Lung (tissue), 17 donors: ENCODE measurements at places on chromosomes 3 and 15. TPM values are rescaled to one million over a fixed set of nuclear protein-coding genes. Genes with fewer than 3 reads are reported as not detected.

DNA sequence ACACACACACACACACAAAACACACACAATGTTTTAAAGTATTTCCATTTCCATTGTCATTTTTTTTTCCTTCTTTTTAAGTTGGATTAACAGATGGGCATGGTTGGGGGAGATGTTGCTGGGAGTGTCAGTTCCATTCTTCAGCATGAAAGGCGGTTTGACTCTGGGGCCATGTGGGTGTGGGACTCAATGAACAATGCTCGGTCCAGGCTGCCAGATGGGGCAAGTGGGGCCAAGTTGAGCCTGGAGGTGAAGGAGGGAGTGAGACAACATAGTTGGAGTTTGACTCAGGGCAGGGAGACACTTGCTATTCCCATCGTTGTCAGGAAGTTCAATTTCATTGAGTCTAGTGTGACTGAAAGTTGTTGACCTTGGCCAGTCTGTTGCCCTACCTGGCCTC, 125.3 kb downstream of the TLE3 start:
- no peak for DNase-seq

GRCh38 chr3:185717627-185718402, 107.0 kb downstream of the IGF2BP2 start:
- DNase-seq = peak; percentile 43

Gene GPR62
- total RNA-seq = not detected

- no peak for DNase-seq
These were observed 19.6 kb downstream of the NSUN3 start for GRCh38 chr3:94082391-94082937.

- no peak for DNase-seq
These were observed 132.2 kb upstream of the TBC1D5 start for GRCh38 chr3:17874636-17875035.

GRCh38 chr3:157166561-157166960, 6.6 kb upstream of the CCNL1 start:
- DNase-seq = no peak

- DNase-seq = no peak
These were observed 19.5 kb upstream of the CXCR6 start for GRCh38 chr3:45923755-45924154.

DNA sequence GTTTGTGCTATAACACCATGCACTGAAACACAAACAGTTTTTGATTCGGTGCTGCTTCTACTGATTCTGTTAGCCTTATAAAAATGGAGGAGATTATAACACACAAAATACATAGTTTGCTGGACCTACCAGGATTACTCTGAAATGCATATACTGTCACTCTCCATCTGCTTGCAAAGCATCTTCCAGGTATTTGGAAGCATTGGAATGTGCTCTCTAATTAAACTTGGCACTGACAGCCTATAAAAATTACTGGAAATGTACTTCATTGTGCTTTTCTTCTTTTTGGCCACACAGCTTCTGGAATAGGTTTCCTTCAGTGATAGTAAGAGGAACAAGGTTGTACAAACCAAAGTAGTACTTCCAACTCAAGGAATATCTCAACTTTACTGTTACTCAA, 376.1 kb downstream of the UNC13C start:
- DNase-seq = no peak

- no peak for DNase-seq
These were observed 2.1 kb downstream of the VIPR1 start for GRCh38 chr3:42504334-42505127.

Gene TMEM207
- total RNA-seq = not detected

DNA sequence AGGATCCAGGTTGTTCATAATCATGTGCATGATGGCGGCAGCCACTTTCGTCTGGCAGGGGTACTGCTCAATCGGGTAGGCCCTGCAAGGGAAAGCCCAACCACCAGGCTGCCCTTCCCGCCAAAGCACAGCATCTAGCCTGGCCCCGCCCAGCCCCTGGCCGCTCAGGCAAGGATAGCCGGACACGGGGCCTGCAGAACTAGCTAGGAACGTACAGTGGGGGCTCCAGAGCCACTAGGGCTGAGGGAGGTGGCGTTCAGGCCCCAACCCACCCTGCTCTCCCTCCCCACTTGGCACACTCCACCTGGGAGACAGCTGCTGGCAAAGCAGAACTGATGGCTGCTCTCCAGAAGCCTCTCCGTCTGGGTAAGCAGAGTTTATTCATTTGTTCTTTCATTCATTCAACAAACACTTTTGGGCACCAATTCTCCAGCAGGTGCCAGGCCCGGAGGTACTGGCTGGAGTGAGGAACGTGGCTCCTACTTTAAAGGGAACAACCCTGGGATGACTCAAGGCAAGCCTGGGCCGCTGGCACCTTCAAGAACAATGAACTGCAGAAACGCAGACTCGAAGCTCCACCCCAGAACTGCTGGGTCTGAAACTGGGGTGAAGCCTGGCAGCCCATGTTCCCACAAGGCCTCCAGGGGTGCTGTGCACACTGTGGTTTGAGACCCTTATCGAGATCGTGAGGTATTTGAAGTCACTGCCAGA, 7.8 kb downstream of the UROC1 start:
- DNase-seq = peak; percentile 60
